Thoracic aorta (tissue), 2 donors: ENCODE measurements at places on chromosomes 4 and X. TPM values are rescaled to one million over a fixed set of nuclear protein-coding genes. Genes with fewer than 3 reads are reported as not detected.
A peak's percentile ranks its signal among the peaks of the same experiment; 100 is the strongest.

DNA sequence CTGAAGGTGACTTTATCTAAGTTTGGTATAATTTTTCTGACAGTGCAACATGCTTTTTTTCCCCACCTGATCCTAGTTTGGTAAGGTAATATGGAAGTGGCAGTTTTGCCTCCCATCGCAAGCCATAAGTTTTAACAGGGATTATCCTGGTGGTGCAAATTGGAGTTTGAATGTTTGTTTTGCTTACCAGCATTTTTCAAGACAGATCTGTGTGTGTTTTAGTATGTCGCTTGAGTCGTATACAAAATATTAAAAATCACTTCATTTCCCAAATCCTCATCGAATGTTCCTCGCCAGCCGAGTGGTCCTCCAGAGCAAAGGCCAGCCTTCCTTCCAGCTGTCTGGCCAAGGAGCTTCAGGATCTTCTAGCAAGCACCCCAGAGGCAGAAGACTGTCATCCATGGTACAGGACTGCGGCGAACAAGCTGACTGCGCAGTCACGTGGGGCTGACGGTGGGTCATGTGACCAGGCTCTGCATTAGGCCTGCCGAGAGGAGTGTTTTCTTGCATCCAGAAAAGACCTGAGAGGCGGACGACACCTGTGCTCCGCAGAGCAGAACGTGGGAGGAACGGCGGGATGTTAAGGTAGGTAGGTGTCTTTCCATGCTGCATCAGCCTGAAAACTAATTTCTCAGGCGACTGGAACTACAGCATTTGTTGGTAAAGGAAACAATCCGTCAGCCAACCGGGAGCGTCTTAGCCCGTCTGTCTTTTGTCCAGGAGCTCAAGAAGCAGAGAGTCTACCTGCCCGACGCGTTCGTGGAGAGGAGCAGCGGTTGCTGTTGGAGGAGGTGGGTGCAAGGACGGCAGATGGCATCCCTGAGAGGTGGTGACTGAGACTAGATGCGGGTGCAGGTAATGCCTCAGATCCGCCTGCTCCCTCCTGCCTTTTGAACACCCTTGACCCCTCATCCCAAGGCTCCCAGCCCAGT, at the start of gene GPRASP3:
GPRASP3 (plus strand) TSS at position 507 of the 932 bp plus-strand sequence. CDS start 28,253 bp downstream, outside the sequence.
- no peak within 1 kb of the TSS for H3K27ac ChIP-seq
- H3K36me3 ChIP-seq = no peaks in the 10 kb centered on the region
- no peak for DNase-seq
- peak within 1 kb of the TSS; percentile 72 for H3K4me3 ChIP-seq

GRCh38 chr4:88734403-88734949, 36.8 kb upstream of the NAP1L5 start:
- H3K4me3 ChIP-seq = no peak overlapping the region
- H3K36me3 ChIP-seq = peaks cover 11% of the 10 kb centered on the region
- peaks cover 25% of the 10 kb centered on the region for H3K4me1 ChIP-seq
- no peaks in the 10 kb centered on the region for H3K27me3 ChIP-seq
- peak overlapping the region; percentile 44 for H3K27ac ChIP-seq

GRCh38 chrX:154021131-154021611, 1.5 kb upstream of the IRAK1 start:
- peaks cover 31% of the 10 kb centered on the region for H3K4me1 ChIP-seq
- no peaks in the 10 kb centered on the region for H3K27me3 ChIP-seq
- no peak for DNase-seq
- H3K4me3 ChIP-seq = no peak overlapping the region
- peak overlapping the region; percentile 34 for H3K27ac ChIP-seq

- H3K27me3 ChIP-seq = no peaks in the 10 kb centered on the region
- no peak for DNase-seq
- peaks cover 5% of the 10 kb centered on the region for H3K4me1 ChIP-seq
- H3K27ac ChIP-seq = no peak overlapping the region
- no peak overlapping the region for H3K4me3 ChIP-seq
- H3K36me3 ChIP-seq = no peaks in the 10 kb centered on the region
Observed at GRCh38 chrX:152893980-152894610, 3.8 kb upstream of the ZNF185 start.

DNA sequence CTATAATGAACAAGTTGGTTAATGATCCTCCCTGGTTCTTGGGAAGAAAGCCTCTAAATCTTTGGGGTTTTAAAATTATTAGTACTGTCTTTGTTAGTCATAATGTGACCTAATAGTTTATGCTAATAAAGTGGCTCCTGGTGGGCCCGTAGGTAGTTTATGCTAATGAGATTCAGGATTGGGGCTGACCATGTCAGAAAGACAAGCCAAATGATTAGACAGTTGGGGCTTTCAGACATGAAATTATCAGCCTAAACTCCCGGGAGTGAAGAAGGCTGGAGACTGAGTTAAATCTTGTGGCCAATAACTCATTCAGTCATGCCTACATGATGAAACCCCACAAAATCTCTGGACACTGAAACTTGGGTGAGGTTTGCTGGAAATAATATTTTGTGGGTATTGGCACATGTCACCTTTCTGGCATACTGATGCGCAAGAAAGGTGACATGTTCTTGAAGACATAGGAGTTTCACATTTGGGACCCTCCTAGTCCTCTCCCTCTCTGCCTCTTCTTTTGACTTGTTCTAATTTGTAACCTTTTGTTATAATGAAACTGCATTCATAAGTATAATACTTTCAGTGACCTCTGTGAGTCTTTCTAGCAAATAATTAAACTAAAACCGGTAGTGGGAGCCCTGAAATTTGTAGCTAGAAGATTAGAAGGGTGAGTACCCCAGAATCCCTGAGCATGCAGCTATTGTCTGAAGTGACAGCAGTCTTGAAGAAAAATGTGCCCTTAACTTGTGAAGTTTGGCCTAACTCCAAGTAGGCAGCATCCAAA, 196.8 kb upstream of the FSTL5 start:
- no peaks in the 10 kb centered on the region for H3K36me3 ChIP-seq
- no peaks in the 10 kb centered on the region for H3K4me1 ChIP-seq
- no peak overlapping the region for H3K4me3 ChIP-seq
- no peaks in the 10 kb centered on the region for H3K27me3 ChIP-seq
- DNase-seq = no peak

DNA sequence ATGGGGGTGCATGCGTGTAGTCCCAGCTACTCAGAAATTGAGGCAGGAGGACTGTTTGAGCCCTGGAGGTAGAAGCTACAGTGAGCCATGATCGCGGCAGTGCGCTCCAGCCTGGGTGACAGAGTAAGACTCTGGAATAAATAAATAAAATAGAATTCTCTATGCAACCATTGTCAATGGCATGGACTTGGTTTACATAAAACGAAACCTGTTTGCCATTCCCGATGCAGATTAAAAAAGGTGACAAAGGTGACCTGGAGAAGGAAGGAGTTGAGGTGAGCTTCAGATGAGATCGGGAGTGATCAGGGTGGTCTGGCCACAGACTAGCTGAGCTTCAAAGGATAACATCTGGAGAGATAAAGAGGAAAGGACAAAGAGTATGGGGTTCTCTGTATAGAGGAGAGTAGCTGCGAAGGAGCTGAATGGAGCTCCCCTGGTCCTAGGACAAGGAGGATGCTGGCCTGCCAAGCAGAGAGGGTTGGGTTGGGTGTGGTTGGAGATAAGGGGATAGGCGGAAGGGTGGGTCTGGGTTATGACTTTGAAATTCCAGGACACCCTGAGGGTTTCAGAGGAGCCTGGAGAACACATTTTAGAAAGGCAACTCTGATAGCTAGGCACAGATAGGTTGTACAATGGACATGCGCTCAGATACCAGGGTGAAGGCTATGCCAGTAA, 98.6 kb downstream of the RBM47 start:
- no peak overlapping the region for H3K4me3 ChIP-seq
- H3K4me1 ChIP-seq = peaks cover 4% of the 10 kb centered on the region
- DNase-seq = no peak
- no peaks in the 10 kb centered on the region for H3K27me3 ChIP-seq

DNA sequence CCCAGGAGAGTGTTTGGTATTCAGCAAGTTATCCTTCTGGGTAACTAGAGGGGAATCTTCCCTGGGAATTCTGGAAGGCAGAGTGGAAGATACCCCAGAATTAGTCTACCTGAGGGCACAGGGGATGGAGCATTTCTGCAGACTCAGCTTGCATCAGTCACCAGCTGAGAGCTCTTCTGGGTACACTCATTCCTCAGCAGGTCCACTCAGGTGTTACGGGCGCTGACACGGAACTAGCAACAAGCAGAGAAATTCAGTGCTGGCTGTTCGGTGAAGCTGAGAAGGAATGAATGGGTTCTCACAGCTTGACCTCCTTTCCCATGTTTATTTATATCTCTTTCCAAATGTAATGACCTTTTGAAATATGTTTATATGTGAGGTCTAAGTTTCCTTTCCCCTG, 106.0 kb upstream of the PNPLA4 start:
- no peak overlapping the region for H3K4me3 ChIP-seq
- H3K27me3 ChIP-seq = no peaks in the 10 kb centered on the region
- H3K27ac ChIP-seq = no peak overlapping the region
- no peaks in the 10 kb centered on the region for H3K4me1 ChIP-seq
- no peak for DNase-seq
- no peaks in the 10 kb centered on the region for H3K36me3 ChIP-seq

- no peak overlapping the region for H3K4me3 ChIP-seq
- H3K27ac ChIP-seq = no peak overlapping the region
- H3K4me1 ChIP-seq = no peaks in the 10 kb centered on the region
- no peaks in the 10 kb centered on the region for H3K27me3 ChIP-seq
- no peak for DNase-seq
Observed at GRCh38 chr4:80115368-80116181, 42.5 kb upstream of the ANTXR2 start.

DNA sequence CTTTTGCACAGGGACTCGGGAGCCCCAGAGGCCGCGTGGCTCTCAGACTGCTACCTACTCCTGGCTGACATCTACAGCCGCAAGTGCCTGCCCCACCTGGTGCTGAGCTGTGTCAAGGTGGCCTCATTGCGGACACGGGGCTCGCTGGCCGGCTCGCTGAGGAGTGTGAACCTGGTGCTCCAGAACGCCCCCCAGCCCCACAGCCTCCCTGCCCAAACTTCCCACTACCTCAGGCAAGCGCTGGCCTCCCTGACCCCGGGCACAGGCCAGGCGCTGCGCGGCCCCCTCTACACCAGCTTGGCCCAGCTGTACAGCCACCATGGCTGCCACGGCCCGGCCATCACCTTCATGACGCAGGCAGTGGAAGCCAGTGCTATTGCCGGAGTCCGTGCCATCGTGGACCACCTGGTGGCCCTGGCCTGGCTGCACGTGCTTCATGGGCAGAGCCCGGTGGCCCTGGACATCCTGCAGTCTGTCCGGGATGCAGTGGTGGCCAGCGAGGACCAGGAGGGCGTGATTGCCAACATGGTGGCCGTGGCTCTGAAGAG, 28.8 kb downstream of the SH3TC1 start:
- DNase-seq = no peak
- H3K4me1 ChIP-seq = peaks cover 25% of the 10 kb centered on the region
- no peak overlapping the region for H3K4me3 ChIP-seq
- no peak overlapping the region for H3K27ac ChIP-seq
- H3K27me3 ChIP-seq = no peaks in the 10 kb centered on the region

- H3K4me1 ChIP-seq = no peaks in the 10 kb centered on the region
- no peak overlapping the region for H3K4me3 ChIP-seq
- no peaks in the 10 kb centered on the region for H3K27me3 ChIP-seq
Observed at GRCh38 chr4:19033816-19034733, 1012.5 kb upstream of the LCORL start.

DNA sequence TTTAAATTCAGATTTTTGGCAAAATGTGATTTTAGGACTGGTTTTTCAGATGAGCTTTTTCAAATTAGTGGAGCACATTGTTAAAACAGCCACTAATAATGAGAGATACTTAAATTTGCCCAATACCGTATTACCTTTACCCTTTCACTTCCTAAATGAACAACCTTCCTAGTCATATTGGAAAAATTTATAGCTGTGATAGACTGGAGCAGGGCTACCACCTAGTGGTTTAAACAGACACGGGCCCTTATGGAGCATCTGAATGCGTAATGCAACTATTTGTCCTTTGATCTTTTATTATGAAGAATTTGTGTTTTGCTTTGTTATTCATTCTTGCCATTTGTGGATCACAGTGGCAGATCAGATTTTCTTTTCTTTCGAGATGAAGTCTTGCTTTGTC, 72.7 kb downstream of the KDM6A start:
- H3K4me1 ChIP-seq = no peaks in the 10 kb centered on the region
- no peaks in the 10 kb centered on the region for H3K36me3 ChIP-seq
- no peak overlapping the region for H3K27ac ChIP-seq
- DNase-seq = no peak
- H3K4me3 ChIP-seq = no peak overlapping the region
- H3K27me3 ChIP-seq = no peaks in the 10 kb centered on the region

DNA sequence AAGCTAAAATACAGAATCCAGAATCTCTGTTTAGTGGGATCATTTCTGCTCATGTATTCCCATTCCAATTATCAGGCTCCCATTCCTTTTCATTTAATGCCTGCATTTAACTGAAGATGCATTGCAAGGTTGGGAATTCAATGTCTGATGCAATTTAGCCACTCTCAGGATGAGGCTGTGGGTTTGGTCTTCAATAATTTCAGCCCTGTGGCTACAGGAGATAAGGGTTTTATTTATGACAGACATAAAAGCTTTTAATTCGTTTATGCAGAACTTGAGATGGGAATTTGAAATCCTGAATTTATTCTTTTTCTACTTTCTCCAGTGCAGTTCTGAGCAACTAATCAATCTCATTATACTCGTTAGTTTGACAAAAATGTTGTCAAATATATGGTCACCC, 1225.9 kb downstream of the PCDH18 start:
- no peaks in the 10 kb centered on the region for H3K27me3 ChIP-seq
- H3K36me3 ChIP-seq = no peaks in the 10 kb centered on the region
- no peak overlapping the region for H3K27ac ChIP-seq

GRCh38 chr4:73943555-73943954, 38.3 kb downstream of the PF4 start:
- no peaks in the 10 kb centered on the region for H3K4me1 ChIP-seq
- no peaks in the 10 kb centered on the region for H3K36me3 ChIP-seq
- no peak for DNase-seq
- no peak overlapping the region for H3K27ac ChIP-seq
- no peaks in the 10 kb centered on the region for H3K27me3 ChIP-seq

DNA sequence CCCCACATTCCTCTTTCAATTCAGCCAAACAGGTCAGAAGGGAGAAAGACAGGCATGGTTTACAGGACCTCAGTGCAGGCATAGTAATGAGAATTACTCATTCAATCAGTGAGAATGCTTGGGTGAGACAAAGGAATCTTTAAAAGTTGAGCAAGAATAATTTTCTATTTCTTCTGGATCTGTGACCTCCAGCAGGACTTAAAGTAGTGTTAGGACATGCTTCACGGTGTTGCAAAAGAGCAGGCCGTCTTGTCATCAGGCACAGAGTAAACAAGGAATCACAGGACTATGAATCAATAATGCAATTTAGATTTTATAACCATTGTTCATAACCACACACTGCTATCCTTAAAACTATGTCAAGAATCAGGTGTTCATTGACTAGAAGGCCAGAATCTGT, 130.6 kb upstream of the GLRA2 start:
- no peaks in the 10 kb centered on the region for H3K4me1 ChIP-seq
- H3K27me3 ChIP-seq = no peaks in the 10 kb centered on the region
- H3K27ac ChIP-seq = no peak overlapping the region
- no peaks in the 10 kb centered on the region for H3K36me3 ChIP-seq
- H3K4me3 ChIP-seq = no peak overlapping the region

- no peak overlapping the region for H3K4me3 ChIP-seq
- H3K4me1 ChIP-seq = no peaks in the 10 kb centered on the region
- DNase-seq = no peak
- H3K27ac ChIP-seq = no peak overlapping the region
- no peaks in the 10 kb centered on the region for H3K27me3 ChIP-seq
Observed at GRCh38 chr4:87950936-87951511, 24.5 kb upstream of the SPP1 start.

TEX13B gene
- total RNA-seq = not detected

PAGE5 gene
- total RNA-seq = not detected

PABPC5 gene
- 2.8 TPM for total RNA-seq

NKX1-1 gene
- total RNA-seq = not detected

TCEAL7 gene
- total RNA-seq = 12.2 TPM

RIPPLY1 gene
- not detected for total RNA-seq
